ENCODE measurements at places on chromosomes 3 and 15. TPM values are rescaled to one million over a fixed set of nuclear protein-coding genes. Genes with fewer than 3 reads are reported as not detected.
A peak's percentile ranks its signal among the peaks of the same experiment; 100 is the strongest.

DNA sequence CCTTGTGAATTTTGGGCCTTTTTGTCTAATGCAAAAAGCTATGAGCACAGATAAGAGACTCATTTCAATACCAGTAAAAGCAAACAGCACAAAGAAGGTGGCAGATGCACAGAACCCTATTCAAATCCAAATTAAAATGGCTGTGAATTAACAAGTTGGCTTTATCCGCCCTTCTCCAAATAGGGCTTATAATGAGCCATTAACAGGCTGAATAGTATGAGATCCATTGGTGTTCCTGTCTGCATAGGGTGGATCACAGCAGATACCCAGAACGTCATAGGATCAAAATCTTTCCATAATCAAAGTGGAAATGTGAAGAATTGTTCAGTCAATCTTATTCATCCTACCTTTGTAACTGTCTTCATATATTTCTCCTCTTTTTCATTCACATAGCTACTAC lies 282.4 kb upstream of the UMPS start:
- DNase-seq: no peak

DNA sequence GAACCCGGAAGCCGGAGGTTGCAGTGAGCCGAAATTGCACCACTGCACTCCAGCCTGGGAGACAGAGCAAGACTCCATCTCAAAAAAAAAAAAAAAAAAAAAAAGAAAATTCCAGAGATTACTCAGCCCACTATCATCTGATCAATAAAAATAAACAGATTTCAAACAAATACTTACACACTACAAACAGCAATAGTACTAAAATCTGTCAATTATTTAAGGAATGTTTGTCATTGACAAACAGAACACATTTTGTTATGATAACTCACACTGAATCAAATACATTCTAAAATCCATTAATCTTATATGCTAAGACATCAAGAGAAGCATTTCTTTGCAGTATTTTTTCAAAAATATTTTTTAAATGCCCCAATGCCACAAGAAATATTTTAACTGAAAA lies 7.6 kb downstream of the MYO9A start:
- DNase-seq: no peak

DNA sequence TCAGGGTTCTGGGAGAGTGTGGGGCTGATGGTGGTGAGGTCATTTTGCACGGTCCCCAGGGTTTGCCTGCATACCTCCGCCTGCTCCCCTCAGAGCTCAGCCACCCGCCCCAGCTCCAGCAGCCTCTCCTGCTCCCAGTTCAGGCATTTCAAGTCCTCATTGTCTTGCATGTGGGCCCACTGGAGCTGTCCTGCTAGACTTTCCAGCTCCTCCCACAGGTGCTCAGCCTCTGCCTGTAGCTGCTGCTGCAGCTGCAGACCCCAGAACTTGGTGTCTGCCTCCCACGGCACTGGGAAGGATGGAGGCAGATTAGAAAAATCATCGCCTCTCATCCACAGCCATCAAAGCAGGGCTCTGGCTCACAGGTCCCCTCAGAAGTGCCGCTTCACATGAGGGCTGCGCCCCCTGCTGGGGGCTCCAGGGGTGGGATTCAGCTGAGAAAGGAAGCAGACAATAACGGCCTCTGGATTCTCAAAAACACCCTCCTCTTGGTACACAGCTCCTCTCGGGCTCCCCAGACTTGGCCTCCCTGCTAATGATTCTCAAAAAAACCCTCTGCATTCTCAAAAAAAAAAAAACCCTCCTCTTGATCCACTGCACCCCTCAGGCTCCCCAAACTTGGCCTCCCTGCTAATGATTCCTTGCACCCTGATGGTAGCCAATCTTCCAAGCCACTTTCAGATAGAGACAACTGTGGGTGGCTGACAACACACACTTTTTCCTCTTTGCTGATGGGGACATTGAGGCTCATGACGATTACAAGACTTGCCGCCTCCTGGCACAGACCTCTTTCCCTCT lies 89.3 kb upstream of the C2CD4B start:
- DNase-seq: peak; percentile 90

SERINC4 gene
- 0.29 TPM for total RNA-seq

ECE2 gene
- 6.6 TPM for total RNA-seq

GRCh38 chr3:79368403-79368802 lies 399.4 kb downstream of the ROBO1 start:
- no peak for DNase-seq

TIPARP gene
- total RNA-seq: 40.7 TPM

DNA sequence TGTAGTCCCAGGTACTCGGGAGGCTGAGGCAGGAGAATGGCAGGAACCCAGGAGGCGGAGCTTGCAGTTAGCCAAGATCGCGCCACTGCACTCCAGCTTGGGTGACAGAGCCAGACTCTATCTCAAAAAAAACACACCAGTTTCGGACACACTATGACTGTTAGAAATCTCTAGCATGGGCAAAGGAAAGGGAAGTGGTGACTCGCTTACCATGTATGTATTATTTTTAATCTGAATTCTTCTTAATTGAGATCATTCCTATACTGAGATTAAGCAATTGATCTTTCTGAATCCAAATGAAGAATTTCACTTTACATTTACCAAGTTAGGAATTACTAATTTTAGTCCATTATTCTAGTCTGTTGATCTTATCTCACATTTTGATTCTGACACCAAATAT lies 459.2 kb upstream of the ALCAM start:
- DNase-seq: no peak

DNA sequence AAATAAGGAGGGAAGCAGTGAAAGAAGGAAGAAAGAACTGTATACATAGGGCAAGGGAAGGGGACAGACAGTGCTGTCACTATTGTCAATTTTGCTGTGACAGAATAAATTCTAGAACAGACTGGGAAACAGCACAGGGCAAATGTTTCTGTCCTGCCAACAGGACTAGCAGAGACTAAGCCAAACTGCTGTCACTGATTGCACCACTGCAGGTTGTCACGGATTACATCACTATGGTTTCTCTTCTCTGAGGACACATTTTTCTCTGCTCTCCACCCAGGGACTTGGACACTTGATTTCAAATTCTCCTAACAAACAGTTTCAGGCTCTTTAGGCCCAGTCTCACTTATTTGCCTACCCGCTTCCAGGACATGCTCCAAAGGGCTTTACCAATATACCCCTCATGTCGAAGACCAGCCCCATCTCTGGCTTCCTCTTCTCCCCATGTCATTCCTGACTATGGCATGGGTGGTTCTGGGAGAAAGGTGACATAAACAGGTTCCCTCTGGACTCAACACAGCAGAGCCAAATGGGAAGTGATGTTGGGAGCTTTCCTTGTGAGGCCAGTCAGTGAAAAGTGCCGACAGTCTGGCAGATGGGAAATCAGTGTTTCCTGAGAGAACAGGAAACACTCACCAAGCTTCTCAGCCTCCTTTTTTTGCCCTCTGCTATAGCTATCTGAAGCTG lies 70.2 kb upstream of the ST3GAL6 start:
- DNase-seq: no peak

CCR4 gene
- total RNA-seq: 0.12 TPM

TM4SF4 gene
- total RNA-seq: not detected

DNA sequence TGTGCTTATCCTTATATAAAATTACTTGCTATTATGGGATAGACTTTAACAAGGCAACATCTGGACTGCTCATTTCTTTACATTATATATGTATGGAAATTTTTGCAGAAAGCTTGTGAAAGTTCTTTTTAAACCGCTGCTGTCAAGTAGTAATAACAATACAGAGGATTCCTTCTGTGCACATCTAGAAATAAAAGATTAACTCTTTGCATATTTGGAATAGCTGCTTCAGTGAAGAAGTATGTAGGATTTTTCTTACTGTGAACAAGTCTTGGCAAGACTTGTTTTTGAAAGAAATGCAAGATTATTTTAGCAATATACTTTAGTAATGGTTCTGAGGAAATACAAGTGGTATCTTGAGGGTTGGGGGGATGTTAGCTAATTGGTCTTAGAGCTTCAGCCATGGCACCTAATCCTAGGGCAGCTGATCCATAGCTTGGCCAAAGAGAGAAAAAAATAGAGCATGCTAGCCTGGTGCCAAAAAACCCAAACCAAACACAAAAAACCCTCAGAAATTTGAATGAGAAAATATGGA lies 4.3 kb downstream of the PRKCI start:
- no peak for DNase-seq

- DNase-seq: no peak
Observed at GRCh38 chr3:103499132-103499900, 1064.5 kb downstream of the ZPLD1 start.

DNA sequence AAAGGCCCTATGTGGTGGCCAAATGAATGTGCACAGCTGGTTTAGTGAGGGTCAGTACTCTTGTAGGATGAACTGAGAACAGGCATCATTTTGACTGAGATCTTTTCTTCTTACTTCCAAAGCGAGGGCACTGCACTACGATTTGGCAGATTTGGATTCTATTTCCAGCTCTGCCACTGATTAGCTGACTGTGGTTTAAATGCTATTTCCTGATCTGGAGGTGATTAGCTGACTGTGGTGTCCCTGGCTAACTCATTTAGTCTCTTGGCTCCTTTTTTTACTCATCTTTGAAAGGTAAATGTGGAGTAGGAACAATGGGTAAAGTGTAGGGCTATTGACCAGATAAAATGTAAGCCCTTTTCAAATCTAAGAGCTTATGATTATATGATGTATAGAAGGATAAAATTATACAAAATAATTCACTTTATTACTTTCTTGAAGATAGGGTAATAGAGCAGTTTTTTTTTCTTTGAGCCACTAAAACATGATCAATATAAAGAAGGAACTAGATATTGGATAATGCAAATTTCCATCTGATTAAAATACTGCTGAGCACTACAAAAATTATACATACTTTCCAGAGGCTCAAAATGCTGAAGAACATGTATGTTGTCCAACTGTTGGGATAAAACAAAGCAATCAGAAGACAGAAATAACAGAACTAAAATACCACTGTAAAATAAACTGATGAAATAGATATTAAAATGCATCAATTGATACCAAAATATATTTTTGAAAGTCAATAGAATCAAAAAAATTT lies 39.7 kb upstream of the PLOD2 start:
- no peak for DNase-seq

DNA sequence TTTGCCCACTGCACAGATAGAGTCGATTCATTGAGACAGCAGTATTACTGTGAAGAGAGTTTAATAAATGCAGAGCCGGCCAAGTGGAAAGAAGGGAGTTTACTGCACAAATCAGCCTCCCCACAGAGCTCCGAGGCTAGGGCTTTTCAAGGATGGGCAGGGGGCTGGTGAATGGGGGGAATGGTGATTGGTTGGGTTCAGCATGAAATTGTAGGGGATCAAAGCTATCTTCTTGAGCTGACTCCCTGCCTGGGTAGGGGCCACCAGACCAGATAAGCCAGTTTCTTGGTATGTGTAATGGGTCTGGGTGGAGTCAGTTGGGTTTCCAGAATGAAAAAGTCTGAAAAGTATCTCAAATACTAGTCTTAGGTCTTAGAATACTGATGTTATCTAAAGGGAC lies 66.6 kb downstream of the SYNPR start:
- no peak for DNase-seq

DNA sequence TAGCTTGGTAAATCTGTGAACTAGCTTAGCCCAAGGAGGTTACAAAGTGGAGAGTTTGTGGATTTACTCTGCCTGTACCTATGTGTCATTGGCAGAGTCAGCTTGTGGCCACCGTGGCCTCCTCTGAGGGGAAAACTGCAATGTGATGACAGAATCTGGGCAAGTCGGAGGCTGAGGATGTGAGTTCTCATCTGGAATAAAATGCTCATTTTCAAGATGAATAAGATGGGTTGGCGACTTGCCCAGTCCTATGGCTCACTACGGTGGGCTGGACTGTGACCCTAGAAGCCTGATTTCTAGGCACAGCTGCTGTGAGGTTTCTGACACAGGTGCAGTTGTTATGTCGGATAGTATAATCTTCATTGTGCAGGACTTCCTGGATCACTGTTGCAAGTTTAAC lies 83.7 kb downstream of the ETV5 start:
- no peak for DNase-seq

CEMIP gene
- 1.1 TPM for total RNA-seq

GRCh38 chr15:80597076-80597475 lies 98.0 kb upstream of the ABHD17C start:
- no peak for DNase-seq

- DNase-seq: peak; percentile 79
Observed at GRCh38 chr15:60590935-60591495, 112.1 kb upstream of the ICE2 start.

SAMD7 gene
- total RNA-seq: not detected
